NCI-H1105 (cell line): ENCODE measurements at places on chromosomes 5 and 9.

GRCh38 chr9:129141066-129142041 lies 30.1 kb downstream of the PTPA start:
- no peak for DNase-seq

GRCh38 chr9:84917366-84918070 lies 248.0 kb downstream of the NTRK2 start:
- DNase-seq, result no peak

- DNase-seq, result no peak
Measured at GRCh38 chr5:17004441-17005106, 68.5 kb upstream of the MYO10 start.

- no peak for DNase-seq
Measured at GRCh38 chr9:109109967-109110328, 9.8 kb downstream of the TMEM245 start.

- no peak for DNase-seq
Measured at GRCh38 chr5:53922508-53923498, 362.4 kb downstream of the NDUFS4 start.

- no peak for DNase-seq
Measured at GRCh38 chr5:169809281-169809680, 171.0 kb downstream of the INSYN2B start.

GRCh38 chr5:13133951-13134350 lies 810.5 kb downstream of the DNAH5 start:
- DNase-seq, result no peak

DNA sequence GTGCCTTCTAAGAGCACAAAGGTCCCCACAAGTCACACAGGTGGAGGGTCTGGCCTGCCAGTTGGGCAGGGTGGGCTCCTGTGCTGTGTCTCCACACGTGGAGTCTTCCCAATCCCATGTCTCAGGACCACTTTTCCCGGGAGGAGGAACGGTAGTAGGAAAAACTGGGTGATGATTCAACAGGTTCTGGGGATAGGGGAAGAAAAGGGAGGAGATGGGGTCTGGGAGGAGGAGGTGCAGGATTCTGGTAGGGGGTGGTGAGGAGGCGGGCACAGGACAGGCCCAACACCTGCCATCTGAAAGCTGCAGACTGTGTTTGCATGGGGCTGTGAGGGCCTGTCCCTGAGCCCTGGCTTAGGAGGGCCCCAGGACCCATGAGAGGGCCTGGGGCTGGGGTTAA lies 215.2 kb downstream of the HSPA4 start:
- DNase-seq, result no peak

DNA sequence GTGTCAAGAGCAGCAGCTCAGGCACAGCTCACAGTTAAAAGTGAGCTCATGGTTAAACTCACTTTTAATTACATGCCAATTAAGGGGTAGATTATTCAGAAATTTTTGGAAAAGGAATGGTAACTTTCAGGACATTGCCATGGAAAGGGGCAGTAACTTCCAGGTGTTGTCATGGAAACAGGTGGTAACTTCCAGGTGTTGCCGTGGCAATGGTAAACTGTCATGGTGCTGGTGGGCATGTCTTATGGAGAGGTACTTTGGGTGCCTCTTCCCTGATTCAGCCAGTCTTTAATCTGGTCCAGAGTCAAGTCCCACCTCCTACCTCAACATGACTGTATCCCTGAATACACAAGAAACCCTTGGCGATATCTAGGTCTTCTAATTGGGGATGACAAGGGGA lies 223.2 kb upstream of the TAS2R1 start:
- no peak for DNase-seq

GRCh38 chr9:101671567-101671966 lies 66.9 kb downstream of the GRIN3A start:
- peak; percentile 6 for DNase-seq

DNA sequence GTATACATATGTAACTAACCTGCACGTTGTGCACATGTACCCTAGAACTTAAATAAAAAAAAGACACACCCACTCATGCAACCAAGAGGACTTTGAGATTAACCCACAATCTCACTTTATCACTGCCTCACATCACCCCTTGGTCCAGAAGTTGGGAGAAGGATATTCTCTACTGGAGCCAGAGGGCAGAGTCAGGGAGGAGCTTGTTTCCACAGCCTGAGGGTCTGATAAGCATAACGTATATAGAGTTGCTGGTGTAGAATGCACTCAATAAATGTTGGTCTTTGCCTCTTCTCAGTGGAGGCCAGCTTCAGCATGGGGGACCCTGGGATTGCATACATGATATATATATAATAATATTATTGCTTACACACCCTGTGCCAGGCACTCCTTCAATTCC lies 10.1 kb downstream of the KCNV2 start:
- DNase-seq, result no peak

DNA sequence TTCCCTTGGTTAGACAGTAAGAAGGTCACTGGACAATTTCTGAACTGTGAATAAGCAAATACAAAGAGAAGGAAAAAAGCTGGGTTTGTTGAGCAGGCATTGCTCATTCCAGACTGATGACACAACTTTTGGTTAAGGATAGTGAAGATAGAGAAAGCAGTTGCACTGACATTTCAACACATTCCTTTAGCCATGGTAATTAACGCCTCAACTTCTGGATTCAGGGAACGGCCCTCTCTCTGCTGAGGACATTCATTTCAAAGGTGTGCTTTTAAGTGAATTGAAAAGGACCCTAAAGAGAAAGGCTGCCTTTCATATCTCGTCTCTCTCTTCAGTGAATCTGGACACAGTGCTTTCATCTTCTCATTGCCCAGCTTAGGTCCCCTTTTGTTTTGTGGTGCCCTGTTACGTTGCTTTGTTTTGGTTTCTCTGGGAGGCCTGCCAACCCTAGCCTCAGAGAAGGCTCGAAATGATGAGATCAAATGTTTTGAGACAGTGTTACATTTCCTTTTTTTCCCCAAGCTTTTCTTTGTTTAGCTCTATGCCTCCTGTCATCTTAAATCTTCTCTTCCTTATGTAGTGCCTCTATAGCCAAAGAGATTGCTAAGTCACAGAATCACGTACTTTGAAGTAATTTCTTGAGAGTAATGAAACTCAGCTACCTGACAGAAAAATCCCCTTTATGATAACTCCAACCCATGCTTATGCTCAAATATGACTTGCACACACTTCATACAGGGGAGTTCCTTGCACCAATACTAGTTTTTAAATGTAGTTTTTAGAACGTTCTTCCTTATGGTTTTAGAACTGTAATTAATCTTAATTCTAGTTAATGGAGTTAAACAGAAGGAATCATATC lies 94.4 kb upstream of the IFNE start:
- no peak for DNase-seq

DNA sequence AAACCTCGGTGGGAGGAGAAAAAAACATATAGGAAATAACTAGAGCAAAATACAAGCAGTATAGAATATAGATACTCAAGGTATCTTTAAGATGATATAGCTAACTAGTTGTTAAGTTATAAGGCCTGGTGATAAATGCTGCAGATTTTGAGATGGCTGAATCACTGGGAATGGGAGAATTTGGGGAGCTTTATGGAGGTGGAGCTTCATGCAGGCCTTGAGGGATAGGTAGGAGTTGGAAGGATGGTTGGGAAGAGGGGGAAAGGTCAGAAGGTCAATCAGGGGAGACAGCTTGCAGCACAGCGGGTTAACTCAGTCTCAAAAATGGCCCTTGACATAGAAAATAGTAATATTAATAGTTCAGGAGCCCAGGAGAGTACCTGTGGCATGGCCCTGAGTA lies 34.8 kb downstream of the RAI14 start:
- DNase-seq, result no peak

- DNase-seq, result no peak
Measured at GRCh38 chr9:105921057-105921726, 226.9 kb downstream of the TMEM38B start.

DNA sequence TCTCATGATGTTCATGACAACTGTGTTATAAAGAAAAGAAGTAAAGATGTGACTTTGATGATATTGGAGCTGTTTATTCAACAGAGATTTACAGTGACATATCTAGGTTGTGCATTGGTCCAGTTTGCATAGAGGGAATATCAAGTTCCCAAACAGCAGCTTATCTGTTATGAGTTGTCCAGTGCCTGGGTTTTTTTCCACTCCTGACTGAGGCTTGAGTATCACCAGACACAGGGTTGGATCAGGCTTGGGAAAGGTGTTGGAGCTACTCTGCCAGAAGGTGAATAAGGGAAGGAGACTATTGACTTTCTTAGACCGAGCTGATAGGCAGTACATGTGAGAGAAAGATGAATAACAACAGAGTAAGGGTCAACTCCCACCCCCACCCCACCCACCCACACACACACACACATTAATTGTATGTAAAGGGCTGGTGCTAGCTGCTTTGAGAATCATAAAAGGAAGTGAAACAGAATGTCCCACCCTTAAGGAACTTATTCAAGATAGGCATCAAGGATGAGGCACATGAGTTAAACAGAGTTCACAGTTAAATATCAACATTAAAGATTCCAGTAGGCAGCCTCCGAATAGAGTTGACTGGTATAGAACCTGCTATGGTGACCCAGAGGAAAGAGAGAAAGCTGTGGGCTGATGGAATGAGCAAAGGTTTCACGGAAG lies 33.0 kb upstream of the RASGRF2 start:
- no peak for DNase-seq

DNA sequence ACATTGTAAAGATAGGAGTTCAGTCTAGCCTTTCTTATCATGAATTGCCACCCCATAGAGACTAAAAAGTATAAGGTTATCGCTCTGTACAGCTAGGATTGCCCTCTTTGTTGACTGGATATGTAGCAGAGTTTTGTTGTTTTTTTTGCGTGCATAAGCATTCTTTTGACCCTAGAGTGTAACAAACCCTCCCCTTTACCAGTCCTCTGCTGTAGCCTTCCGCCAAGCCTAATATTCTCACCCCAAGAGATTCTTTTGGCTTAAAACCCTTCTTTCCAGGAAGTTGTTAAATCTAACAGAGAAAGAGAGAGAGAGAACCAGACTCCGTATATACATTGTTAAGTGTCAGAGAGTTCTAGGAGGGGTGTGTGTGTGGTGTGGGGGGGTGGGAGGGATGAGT lies 113.9 kb downstream of the FGF1 start:
- no peak for DNase-seq

DNA sequence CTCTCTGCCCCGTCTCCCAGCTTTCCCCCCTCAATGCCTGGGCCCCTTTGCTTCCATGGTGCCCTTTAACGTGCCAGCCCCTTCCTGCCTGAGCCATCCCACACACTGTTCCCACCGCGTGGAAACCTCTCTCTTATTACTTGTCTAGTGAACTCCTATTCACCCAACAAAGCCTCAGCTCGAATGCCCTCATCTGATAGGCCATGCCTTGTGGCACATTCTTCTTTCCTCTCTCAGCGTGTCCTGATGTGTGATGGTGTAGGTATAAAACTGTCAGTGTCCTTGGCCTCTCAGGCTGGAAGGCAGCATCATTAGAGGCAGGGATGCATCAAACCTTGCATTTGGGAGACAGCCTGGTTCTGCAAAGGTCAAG lies 152.3 kb downstream of the OLFM1 start:
- no peak for DNase-seq

DNA sequence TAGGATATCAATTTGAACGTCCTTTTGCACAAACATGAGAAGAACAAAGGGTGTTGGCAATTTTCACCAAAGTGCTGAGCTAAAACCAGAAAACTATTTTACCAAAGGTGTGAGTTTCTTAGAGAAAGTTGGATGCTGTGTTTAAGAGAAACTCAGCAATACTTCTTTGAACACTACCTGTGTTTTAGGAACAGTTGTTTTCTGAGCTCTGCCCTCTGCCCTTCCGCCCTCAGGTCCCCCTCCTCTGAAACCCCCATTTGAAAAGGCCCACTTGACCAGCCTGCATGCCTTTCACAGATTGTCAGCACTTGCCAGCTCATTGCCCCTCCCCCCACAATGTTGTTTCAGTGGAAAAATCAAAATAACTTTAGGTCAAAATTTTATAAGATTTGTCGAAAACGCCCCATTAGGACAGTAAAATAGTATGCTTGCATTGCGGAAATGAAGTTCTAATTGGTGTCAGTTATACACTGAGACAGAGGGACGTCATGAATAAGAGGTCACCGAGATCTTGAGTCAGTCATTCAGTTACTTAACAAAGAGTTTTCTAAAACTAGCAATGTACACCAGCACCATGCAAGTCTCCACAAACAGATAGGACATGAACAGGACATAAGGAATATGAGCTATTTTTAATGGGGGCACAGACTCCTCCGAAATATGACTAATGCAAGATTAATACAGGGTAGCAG lies 61.9 kb upstream of the IL7R start:
- DNase-seq, result no peak

GRCh38 chr5:83099001-83099400 lies 21.7 kb downstream of the XRCC4 start:
- DNase-seq, result peak; percentile 61

DNA sequence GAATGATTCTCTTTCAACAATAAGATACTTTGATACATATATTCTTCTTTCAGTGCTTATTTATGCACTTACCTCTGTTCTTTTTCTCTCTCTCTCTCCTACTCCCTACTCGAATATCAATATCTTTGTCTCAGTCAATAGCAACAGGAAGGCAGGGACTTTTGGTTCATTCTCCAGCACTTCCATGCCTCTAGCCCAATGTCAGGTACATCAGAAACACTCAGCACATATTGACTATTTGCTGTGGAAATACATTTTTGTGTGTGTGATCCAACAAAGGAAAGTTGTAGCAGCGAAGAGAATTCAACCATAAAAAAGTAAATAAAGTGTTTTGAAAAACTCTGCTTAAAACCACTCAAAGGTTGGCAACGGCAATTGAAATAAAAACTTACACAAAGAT lies 12.6 kb downstream of the DIRAS2 start:
- DNase-seq, result no peak

GRCh38 chr5:159681661-159682060 lies 234.6 kb upstream of the ADRA1B start:
- no peak for DNase-seq

DNA sequence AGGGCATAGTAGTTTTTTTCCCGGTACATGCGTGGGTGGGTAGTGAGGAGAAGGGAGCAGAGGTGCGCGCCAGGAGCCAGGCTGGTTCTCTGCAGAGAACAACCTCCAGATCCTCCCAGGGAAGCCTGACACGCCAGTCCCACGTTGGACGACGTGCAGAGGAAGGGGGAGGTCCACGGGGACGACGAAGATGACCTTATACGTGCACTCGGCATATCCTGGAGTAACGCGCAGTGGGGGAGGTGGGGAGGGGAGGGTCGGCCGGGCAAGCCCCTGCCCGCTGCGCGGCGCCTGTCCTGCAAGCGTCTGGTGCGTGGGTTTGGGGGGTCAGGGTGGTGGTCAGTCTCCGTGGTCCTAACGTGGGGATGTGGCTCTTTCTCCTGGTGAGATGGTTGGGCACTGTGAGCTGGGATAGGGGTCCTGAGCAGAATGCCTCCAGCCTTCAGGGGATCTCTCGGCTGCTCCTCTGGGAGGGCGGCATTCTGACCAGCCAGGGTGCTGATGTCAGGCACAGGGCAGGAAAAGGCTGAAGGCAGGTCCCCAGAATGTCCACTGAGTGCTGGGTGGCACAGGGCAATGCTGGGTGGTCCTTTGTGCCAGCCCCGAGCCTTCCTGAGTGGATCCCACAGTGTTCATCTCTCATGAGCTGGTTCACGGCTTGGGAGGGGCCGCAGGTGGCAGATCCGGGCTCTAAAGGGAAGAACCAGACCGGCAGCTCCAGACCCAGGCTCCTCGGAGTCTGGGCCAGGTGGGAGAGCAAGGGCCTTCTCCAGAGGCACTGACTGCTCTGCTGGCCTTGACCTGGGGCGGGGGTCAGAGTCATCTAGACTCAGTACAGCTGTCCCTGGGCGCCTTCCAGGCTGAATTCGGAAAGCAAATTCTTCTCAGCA lies 10.5 kb upstream of the SCGB3A1 start:
- no peak for DNase-seq
